ENCODE measurements at places on chromosomes 13 and 19. TPM values are rescaled to one million over a fixed set of nuclear protein-coding genes. Genes with fewer than 3 reads are reported as not detected.

UBE2L5 gene
- not detected for total RNA-seq

CYP2A6 gene
- not detected for total RNA-seq

NCCRP1 gene
- total RNA-seq = not detected

HIPK4 gene
- not detected for total RNA-seq

PSG2 gene
- 0.29 TPM for total RNA-seq

DIAPH3 gene
- 24.5 TPM for total RNA-seq

PDE4C gene
- not detected for total RNA-seq

PHLDB3 gene
- total RNA-seq = 15.2 TPM

PRKCG gene
- total RNA-seq = not detected

TMED1 gene
- 76.4 TPM for total RNA-seq

TNFAIP8L1 gene
- total RNA-seq = 5.5 TPM

APOC4 gene
- not detected for total RNA-seq

Measured in myometrial cell (primary cell).